Stimulated activated CD8-positive, alpha-beta memory T cell treated with anti-CD3 and anti-CD28 coated beads, Interleukin-4, amount 100 ng/mL, for 4 hours (primary cell): ENCODE measurements at places on chromosomes 4 and X.

GRCh38 chrX:9611436-9612145 lies 146.7 kb downstream of the TBL1X start:
- no peak for DNase-seq

GRCh38 chr4:160284516-160284915 lies 1181.6 kb downstream of the RAPGEF2 start:
- DNase-seq, result no peak

DNA sequence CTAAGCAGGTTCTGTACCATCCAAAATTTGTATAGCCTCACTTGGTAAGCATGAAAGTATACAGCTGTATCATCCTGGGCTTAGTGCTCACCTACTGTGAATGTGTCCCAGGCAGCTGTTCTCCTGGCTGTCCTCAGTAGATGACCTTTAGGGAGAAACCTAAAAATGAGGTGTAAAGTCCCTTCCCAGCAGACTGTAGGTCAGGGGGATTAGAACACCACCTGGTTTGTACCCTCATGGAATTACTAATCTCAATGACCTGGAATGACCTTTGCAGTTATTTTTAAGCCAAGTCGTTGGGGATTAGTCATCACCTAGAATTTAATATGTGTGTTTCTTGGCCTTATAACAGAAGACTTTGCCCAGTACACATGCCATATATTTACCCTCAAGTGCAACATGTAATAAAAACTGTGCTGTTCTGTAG lies 39.1 kb upstream of the MBTPS2 start:
- no peak for DNase-seq

DNA sequence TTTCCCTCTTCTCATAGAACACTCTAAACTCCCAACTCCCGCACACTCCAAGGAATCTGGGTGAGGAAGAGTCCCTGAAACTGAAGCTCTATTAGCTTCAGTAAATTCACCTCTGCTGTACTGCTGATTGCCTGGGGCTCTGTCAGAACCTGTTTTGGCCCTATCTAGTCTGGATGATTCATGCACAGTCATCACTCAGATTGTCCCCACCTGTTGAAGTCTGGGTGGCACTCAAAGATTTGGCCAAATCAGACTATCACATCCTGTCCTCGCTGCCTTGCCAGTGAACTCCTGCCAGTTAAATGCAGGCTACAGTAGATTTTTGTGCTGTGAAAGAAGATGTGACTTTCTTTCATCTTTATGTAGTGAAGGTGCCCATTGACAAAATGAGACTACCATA lies 63.5 kb upstream of the EMCN start:
- no peak for DNase-seq

DNA sequence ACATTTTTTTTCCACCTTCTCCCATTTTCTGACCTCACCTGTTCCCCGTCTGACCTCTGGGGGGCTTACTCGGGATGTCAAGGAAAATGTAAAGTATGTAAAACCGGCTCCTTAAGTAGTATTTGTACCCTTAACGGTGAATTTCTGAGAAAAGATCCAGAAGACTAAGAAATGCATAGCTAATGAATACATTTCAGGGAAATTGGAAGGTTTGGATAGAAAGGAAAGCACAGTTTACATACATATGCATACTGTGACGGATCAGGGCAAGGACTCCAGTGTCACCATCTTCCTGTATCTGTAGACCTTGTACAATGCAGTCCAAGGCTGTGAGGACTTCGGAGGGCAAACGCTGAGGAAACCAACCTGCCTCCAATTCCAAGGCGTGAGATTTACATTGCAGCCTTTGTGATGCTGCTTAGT lies 2185.9 kb upstream of the TENM3 start:
- DNase-seq, result no peak

DNA sequence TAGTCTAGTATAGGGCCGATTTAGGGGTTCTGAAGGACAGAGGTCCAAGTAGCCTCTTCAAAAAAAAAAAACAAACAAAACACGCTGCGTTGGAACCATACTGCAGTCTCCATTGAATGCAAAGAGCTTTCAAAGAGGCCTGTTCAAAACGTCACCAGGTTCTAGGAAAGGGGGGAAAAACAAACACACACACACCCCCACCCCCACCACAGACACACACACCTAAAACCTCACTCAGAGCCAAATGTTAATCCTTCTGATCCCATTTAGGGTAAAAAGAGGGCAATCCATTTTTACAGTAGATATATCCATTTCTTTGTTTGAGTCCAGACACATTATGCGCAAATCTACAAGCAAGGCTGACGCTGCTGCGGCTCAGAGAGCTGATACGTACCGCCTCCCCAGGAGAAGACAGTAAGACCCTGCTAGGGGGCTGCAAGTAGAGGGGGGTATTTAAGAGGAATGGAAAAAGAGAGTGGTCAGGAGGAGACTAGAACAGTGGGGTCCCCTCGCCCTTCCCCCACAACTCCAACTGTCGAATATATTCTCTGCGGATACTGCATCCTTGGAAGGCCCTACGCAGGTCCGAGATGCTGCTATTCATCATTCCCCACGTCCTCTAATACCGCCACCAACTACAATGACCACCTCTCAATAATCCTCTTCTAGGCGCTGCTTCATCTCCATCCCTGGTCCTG lies 1.3 kb downstream of the NKRF start:
- DNase-seq, result no peak

GRCh38 chr4:125016892-125017299 lies 297.9 kb upstream of the FAT4 start:
- no peak for DNase-seq

- DNase-seq, result no peak
Observed at GRCh38 chr4:45580334-45580733, 543.5 kb downstream of the GABRG1 start.

DNA sequence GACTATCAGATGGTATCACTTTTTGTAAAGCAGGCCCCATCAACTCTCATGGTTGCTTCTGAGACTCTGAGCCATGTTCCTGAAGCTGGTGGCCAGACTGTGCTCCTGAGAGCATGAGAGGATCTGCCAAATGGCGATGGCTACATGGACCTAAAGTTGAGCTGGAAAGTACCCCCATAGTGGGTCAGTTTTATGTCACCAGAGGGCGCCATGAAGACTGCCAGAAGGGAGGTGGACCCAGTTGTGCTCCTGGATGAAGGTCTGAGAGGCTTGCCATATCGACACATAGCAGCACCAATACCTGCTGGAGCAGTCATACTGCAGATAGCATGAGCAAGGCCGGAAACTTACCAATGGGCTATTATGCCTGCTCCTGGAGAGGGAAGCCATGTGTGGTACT lies 105.7 kb downstream of the SLITRK2 start:
- DNase-seq, result no peak

- no peak for DNase-seq
Observed at GRCh38 chr4:52574036-52574435, 85.1 kb downstream of the USP46 start.

GRCh38 chr4:118281611-118282442 lies 71.0 kb downstream of the PRSS12 start:
- no peak for DNase-seq

DNA sequence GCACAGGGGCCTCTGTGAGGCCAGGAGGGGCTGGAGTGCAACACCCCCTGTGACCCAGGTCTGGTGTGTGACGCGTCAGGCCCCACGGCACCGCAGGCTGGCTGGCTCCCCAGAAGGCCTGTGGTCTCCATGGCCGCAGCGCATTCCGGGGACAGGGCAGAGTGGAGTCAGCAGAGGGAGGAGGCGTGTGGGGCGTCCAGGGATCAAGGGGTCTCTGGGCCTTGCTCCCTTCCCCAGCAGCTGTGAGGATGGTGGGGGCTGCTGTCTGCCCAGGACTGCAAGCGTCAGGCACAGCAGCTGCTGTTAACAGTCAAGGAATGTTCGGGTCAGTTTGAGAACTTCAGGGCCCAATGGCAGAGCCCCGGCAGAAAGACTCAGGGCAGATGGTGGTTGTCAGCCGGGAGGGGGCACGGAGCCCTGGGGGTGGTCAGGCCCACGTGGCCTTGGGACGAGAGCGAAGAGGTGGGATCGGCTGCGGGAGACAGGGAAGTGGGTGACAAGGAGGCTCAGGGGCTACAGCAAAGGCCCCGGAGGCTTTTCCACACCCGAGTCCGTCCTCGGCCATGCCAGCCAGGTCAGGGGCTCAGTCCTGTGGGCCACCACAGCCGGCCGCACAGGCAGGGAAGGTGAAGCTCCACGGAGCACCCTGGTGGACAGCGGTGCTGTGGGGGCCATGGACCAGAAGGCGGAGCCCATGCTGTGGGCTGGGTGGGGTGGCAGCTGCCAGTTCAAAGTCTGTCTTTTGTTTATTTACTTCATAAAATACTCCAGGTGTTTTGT lies 18.3 kb downstream of the PCGF3 start:
- DNase-seq, result no peak

GRCh38 chr4:138410266-138410665 lies 168.1 kb upstream of the SLC7A11 start:
- no peak for DNase-seq

GRCh38 chr4:146585761-146586333 lies 52.8 kb upstream of the POU4F2 start:
- DNase-seq, result no peak

DNA sequence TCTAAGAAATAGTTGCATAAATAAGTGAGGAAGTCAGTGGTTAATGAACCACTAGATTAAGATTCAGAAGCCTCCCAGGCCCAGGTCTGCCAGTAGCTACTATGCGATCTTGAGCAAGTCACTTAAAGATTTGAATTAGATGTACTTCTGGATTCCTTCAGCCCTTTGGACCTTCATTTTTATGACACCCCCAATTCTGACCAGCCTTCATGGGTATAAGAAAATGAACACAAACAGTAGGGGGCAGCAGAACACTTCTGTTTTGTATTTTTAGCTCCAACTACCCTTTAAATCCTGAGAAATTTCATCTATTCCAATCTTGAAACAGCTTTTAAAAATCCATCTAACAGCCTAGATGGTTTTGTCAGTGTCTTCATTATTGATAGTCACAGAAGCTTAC lies 19.0 kb downstream of the TMEM47 start:
- no peak for DNase-seq

DNA sequence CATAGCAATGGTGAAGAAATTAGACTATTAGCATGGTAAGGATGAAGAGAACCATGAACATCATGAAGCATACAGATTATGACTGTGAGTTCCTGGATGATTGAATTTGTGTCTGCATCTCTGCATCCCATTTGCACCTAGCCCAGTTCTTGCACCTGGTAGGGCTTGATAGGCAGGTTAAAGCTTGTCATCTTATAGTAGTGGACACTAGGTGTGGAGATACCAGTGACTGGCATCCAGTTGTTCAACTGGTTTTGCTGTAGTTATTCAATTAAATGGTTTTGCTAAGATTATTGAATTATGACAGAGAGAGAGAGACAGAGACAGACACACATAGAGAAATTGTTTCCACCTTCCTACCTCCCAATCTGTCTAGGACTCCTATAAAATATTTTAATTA lies 5.0 kb downstream of the ADH7 start:
- no peak for DNase-seq

GRCh38 chr4:79650794-79651431 lies 242.9 kb upstream of the GK2 start:
- DNase-seq, result no peak

DNA sequence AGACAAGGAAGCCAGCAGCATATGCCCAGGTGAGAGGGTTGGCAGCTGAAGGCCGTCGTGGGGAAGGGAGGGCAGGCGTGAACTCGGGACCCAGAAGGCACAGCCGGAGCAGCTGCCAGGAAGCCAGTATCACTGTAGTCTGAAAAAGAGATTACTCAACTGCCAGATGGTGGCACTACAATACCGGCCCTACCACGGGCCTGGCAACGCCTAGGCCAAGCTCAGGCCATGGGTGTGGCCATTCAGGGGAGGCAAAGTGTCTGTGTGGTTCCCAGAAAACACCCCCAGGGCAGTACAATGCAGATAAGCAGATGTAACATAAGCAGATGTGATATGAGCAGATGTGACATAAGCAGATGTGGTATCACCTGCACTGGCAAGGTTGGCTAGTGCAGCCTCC lies 236.0 kb downstream of the AFAP1 start:
- no peak for DNase-seq

DNA sequence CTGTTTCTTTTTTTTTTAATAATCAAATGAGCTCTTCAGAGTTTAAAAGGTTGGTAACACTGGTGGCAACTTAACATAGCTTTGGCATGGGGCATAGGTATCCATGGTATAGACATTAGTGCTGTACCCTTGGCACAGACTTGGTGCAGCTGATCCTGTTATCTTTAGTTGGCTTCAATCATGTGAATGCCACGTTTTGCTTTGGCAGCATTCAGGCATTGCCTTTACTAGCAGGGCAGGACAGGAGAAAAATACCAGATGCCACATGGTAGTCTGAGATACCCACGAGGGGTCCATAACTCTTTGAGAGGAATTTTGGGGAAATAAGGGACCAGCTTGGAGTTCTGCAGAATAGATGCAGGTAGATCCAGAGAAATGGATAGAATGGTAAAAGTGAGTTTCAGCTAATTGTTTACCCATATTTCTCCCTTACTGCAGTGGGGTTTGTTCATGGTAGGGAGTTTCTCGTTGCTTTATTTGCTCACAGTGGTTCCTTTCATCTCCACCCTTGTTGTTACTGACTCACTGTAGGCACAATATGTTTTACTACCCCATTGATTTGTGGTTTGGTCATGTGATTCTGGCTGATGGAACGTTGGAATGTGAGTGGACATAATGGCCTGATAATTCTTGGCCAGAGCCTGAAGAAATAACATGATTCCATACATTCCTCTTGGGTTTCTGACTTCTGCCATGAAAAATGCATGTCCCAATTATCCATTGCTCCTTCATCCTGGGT lies 342.7 kb downstream of the GLUD2 start:
- DNase-seq, result no peak

DNA sequence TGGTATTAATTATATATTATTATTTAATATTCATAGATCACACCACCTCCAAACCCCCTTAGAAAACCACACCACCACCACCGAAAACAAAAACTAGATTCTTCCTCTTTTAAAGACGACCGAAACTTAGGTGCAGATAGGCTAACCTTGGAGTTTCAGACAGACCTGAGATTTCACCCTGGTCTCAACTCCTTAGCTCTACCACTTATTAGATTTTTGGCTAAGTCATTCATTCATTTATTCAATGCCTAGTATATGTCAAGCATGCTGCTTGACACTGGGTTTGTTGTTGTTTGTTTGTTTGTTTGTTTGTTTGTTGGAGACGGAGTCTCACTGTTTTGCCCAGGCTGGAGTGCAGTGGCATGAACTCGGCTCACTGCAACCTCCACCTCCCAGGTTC lies 9.5 kb upstream of the BMP2K start:
- no peak for DNase-seq

GRCh38 chrX:69028761-69029120 lies 136.5 kb downstream of the PJA1 start:
- no peak for DNase-seq

DNA sequence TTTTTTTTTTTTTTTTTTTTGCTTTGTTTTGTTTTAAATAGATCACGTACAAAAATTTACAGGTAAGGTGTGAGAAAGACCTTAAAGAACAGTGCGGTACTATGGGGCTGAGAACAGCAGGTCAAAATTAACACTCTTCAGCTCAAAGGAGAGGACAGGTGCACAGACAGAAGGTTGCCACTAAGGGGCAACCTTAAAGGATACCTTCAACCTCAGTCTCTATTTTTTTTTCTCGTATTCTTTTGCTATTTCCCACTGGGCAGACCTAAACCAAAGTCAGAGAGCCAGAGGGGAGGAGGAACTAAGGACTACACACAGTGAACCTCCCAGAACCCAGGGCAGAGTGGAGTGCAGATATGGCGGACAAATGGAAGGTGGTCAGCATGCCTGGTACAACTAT lies 1984.3 kb upstream of the IGFBP7 start:
- no peak for DNase-seq
